Left renal cortex interstitium (tissue), 4 donors: ENCODE measurements at places on chromosomes 3 and 15. TPM values are rescaled to one million over a fixed set of nuclear protein-coding genes. Genes with fewer than 3 reads are reported as not detected.

The PDZRN3 gene
- 48.7 TPM for polyA plus RNA-seq

The CHRNA7 gene
- polyA plus RNA-seq = 9.7 TPM

The NR2E3 gene
- 0.62 TPM for polyA plus RNA-seq

The STRA6 gene
- 49.2 TPM for polyA plus RNA-seq

The UTS2B gene
- 0.55 TPM for polyA plus RNA-seq

The MAGI1 gene
- polyA plus RNA-seq = 26.5 TPM

The PCSK6 gene
- polyA plus RNA-seq = 8.1 TPM

The CSNK1G1 gene
- polyA plus RNA-seq = 22.1 TPM

The SCAMP5 gene
- polyA plus RNA-seq = 26.6 TPM

The VIPR1 gene
- polyA plus RNA-seq = 1.6 TPM

The SIDT1 gene
- polyA plus RNA-seq = 2.8 TPM

The MST1R gene
- 2.4 TPM for polyA plus RNA-seq

The SPINK8 gene
- polyA plus RNA-seq = 0.31 TPM

The PLIN1 gene
- polyA plus RNA-seq = 0.49 TPM

The XCR1 gene
- polyA plus RNA-seq = 0.22 TPM

The RNU5B-1 gene
- not detected for polyA plus RNA-seq

The FRMD5 gene
- 1.1 TPM for polyA plus RNA-seq

The MEIS2 gene
- 146 TPM for polyA plus RNA-seq

The NUP210 gene
- 24.6 TPM for polyA plus RNA-seq

The ARPP21 gene
- polyA plus RNA-seq = 1.3 TPM

The MSL2 gene
- 50.6 TPM for polyA plus RNA-seq

The GALNT15 gene
- 2.7 TPM for polyA plus RNA-seq

The FSD2 gene
- polyA plus RNA-seq = 0.06 TPM

The ASTE1 gene
- polyA plus RNA-seq = 15.9 TPM

The STT3B gene
- polyA plus RNA-seq = 168 TPM

The ADAMTS9 gene
- polyA plus RNA-seq = 126 TPM

The MYZAP gene
- 8.9 TPM for polyA plus RNA-seq

The GP5 gene
- 0.57 TPM for polyA plus RNA-seq

The TGM5 gene
- not detected for polyA plus RNA-seq

The AADAC gene
- polyA plus RNA-seq = 0.17 TPM

The NMNAT3 gene
- polyA plus RNA-seq = 10.0 TPM

The RTP3 gene
- polyA plus RNA-seq = not detected

The SLC27A2 gene
- polyA plus RNA-seq = 66.1 TPM

The TJP1 gene
- polyA plus RNA-seq = 132 TPM

The SLCO2A1 gene
- polyA plus RNA-seq = 17.3 TPM

The ATP13A5 gene
- polyA plus RNA-seq = not detected

The PDCD10 gene
- polyA plus RNA-seq = 74.2 TPM
